ENCODE measurements at places on chromosomes 3 and 15. TPM values are rescaled to one million over a fixed set of nuclear protein-coding genes. Genes with fewer than 3 reads are reported as not detected.
A peak's percentile ranks its signal among the peaks of the same experiment; 100 is the strongest.

Gene ALDH1A3
- total RNA-seq = 5.8 TPM

Gene SLC2A2
- not detected for total RNA-seq

Gene WDR49
- not detected for total RNA-seq

Gene KIF9
- 20.7 TPM for total RNA-seq

Gene AMT
- total RNA-seq = 3.3 TPM

Gene ADAMTSL3
- not detected for total RNA-seq

Gene TTLL13
- total RNA-seq = not detected

Gene PRICKLE2
- 7.1 TPM for total RNA-seq

DNA sequence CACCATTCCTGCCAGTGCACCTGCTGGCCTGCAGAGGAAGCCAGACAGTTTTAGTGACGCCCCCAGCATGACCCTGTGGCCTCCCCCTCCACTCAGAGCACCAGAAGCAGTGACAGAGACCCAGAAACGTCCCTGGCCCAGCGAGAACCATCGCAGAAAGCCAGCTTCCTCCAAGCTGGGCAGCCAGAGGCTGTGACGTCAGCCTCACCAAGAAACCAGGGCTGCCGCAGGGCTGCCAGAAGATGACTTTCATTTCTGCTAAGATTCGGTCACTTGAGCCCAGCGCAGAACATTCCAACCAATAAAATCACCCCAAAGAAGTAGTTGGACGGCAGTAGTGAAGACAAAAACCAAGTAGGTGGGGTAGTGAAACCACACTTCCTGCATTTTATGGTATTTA is 29.6 kb upstream of the RPL32 start:
- H3K36me3 ChIP-seq = no peaks in the 10 kb centered on the region
- peaks cover 1% of the 10 kb centered on the region for H3K27me3 ChIP-seq
- DNase-seq = no peak
- H3K4me3 ChIP-seq = no peak overlapping the region

DNA sequence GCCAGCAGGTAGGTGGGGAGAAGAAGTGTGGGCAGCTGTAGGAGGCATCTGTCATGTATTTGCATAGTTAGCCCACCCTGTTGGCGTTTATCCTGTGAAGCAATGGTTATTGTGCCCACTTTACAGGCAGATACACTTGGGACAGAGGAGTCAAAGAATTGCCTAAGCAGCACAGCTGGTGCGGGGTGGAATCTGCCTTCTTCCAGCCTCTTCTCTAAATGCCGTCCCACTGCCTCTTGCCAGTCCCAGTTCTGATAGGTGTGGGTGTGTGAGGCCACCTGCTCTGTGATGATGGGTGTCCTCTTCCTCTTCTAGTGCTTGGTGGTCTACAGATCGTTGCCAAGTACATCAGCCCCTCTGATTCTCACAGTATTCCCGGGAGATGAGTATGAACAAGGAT is 80.9 kb downstream of the ABHD5 start:
- no peaks in the 10 kb centered on the region for H3K36me3 ChIP-seq
- no peak overlapping the region for H3K27ac ChIP-seq
- H3K4me3 ChIP-seq = no peak overlapping the region
- H3K27me3 ChIP-seq = no peaks in the 10 kb centered on the region
- peaks cover 40% of the 10 kb centered on the region for H3K4me1 ChIP-seq

DNA sequence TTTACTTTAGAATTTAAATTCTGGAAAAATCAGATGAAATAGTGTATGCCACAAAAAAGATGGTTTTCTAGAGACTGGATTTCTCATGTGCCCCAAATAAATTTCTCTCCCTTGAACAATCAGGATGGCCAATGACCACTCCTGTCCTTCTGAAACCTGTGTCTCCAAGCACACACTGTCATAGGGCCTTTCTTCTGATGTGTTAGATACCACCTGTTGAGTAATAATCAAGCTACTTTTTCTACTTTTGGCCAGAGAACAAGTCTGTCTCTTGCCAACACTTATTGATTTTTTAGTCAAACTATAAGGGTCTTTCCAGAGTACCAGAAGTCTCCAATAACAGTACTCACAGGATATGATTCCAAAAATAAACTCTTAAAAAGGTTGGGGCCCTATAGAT is 16.1 kb upstream of the TFG start:
- no peak overlapping the region for H3K4me3 ChIP-seq
- H3K4me1 ChIP-seq = no peaks in the 10 kb centered on the region
- no peaks in the 10 kb centered on the region for H3K36me3 ChIP-seq
- no peak overlapping the region for H3K27ac ChIP-seq

DNA sequence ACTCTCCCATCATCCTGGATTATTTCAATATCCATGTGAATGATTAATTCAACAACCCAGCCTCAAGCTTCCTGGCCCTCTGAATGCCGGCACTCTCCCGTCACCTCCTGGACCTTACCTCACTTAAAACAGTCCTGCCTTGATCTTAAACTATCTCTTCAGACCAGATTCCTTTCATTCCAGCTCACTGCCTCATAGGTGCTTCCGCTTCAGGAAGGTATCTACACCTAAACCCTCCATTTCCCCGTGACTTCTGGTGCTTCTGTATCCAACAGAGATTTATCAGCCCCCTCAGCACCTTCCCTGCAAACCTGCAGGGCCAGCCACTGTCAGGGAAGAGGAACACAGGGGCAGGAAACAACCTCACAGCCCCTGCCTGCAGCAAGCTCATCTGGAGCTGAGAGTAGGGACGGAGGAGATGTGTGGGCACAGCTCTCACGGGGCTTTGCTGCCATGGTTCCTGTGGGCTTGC is 98.9 kb upstream of the TJP1 start:
- no peaks in the 10 kb centered on the region for H3K36me3 ChIP-seq
- H3K4me3 ChIP-seq = no peak overlapping the region

DNA sequence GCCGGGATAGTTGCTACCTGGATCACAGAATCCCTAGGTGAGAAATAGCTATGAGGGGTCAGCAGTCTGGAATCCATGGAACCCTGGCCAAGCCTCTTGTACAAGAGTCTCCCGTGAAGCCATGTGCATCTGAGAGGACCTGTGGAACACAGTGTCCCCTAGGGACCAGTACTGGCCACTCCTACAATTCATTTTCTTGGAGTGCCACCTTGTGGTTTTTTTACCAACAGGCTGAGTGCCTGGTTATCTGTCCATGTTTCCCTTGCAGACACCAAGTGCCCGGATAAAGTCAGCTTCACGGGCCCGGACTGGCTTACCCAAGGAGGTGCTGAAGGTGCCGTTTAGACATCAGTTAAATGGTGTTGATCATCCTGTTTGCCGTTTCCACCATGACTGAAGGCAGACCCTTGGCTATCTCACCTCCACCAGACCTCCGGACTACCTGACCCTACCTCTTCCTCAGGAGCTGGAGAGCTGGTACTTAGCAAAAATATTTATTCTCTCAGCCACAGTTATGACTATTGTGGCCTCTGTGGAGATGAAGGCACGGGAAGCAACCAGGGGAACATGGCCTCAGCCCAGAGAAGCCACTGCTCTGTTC is 93.9 kb downstream of the RBPMS2 start:
- no peaks in the 10 kb centered on the region for H3K4me1 ChIP-seq
- peaks cover 19% of the 10 kb centered on the region for H3K36me3 ChIP-seq
- peak; percentile 70 for DNase-seq
- no peaks in the 10 kb centered on the region for H3K27me3 ChIP-seq
- no peak overlapping the region for H3K27ac ChIP-seq
- H3K4me3 ChIP-seq = no peak overlapping the region

- H3K36me3 ChIP-seq = no peaks in the 10 kb centered on the region
- DNase-seq = no peak
- no peaks in the 10 kb centered on the region for H3K27me3 ChIP-seq
- peaks cover 31% of the 10 kb centered on the region for H3K4me1 ChIP-seq
- H3K27ac ChIP-seq = no peak overlapping the region
Observed at GRCh38 chr15:99565049-99565298, 810 bp upstream of the MEF2A start.

DNA sequence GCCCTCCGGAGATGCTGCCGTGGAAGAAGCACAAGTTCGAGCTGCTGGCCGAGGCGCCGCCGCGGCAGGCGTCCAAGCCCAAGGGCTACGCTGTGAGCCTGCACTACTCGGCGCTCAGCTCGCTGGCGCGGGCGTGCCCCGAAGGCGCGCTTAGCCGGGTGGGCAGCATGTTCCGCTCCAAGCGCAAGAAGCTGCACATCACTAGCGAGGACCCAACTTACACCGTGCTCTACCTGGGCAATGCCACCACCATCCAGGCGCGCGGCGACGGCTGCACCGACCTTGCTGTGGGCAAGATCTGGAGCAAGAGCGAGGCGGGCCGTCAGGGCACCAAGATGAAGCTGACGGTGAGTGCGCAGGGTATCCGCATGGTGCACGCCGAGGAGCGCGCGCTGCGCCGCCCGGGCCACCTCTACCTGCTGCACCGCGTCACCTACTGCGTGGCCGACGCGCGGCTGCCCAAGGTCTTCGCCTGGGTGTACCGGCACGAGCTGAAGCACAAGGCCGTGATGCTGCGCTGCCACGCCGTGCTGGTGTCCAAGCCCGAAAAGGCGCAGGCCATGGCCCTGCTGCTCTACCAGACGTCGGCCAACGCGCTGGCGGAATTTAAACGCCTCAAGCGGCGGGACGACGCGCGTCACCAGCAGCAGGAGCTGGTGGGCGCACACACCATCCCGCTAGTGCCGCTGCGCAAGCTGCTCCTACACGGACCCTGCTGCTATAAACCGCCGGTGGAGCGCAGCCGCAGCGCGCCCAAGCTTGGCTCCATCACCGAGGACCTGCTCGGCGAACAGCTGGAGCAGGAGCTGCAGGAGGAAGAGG is 1.3 kb downstream of the FAM43A start:
- H3K36me3 ChIP-seq = peaks cover 25% of the 10 kb centered on the region
- peaks cover 33% of the 10 kb centered on the region for H3K4me1 ChIP-seq
- peak; percentile 44 for DNase-seq
- H3K27me3 ChIP-seq = no peaks in the 10 kb centered on the region

DNA sequence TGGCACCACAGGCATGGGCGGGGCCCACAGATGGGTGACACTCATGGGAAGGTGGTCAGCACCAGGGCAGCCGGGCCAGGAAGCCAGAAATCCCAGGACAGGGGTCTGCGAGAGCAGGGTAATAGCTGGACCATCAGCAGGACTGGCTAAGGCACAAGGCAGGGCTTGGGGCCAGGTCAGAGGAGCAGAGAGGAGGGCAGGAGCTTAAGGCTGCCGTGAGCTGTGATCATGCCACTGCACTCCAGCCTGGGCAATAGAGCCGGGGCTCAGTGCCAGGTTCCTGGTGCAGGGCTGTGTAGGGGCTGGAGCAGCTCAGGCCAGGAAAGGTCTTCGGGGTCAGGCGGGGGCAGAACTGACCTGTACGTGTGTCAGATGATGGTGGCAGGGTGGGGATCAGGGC is 64.2 kb upstream of the LINGO1 start:
- no peaks in the 10 kb centered on the region for H3K36me3 ChIP-seq
- no peak overlapping the region for H3K27ac ChIP-seq
- no peaks in the 10 kb centered on the region for H3K4me1 ChIP-seq
- peaks cover 8% of the 10 kb centered on the region for H3K27me3 ChIP-seq

GRCh38 chr15:75639709-75640482 is at the start of gene IMP3:
Gene IMP3, minus strand, starts transcription at chr15:75640224. Its CDS starts 56 bp downstream, at chr15:75640168.
- H3K4me1 ChIP-seq = peaks cover 23% of the 10 kb centered on the region
- peak; percentile 97 for DNase-seq
- H3K27me3 ChIP-seq = no peaks in the 10 kb centered on the region
- H3K27ac ChIP-seq = peak within 1 kb of the TSS; percentile 31
- H3K36me3 ChIP-seq = no peaks in the 10 kb centered on the region

DNA sequence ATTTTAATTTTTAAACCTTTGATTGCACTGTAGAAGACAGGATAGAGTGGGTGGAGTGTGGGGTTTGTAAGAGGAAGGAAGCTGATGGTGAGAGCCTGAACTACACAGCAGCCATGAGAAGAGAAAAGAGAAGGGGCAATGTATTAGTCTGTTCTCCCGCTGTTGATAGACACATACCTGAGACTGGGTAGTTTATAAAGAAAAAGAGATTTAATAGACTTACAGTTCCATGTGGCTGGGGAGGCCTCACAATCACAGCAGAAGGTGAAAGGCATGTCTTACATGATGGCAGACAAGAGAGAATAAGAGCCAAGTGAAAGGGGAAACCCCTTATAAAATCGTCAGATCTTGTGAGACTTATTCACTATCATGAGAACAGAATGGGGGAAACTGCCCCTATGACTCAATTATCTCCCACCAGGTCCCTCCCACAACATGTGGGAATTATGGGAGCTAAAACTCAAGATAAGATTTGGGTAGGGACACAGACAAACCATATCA is 37.3 kb downstream of the STARD5 start:
- H3K4me1 ChIP-seq = no peaks in the 10 kb centered on the region
- no peak overlapping the region for H3K27ac ChIP-seq
- DNase-seq = no peak
- peaks cover 2% of the 10 kb centered on the region for H3K27me3 ChIP-seq
- H3K4me3 ChIP-seq = no peak overlapping the region

DNA sequence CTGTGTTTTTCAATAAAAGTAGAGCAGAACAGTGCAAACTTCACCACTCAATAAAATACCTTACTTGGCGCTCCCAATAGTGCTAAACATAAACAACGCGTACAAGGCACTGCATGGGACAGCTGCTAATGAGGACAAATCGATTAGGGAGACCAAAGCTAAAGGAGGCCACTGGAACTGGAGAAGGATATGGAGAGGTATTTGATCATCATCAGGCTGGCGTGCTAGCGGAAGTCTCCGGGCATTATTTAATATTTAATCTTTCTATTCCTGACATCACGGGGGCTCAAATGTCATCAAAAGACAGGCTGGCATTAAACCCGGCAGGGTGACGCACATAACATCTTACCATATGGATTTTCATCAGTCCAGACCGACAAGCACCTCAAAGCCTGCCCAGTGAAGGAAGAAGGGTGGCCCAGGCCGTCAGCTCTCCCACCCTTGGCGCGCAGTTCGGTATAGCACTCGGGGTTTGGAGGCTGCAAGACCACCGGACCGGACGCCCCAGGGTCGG is 604 bp downstream of the CCPG1 start:
- no peak for DNase-seq
- no peaks in the 10 kb centered on the region for H3K27me3 ChIP-seq
- peak overlapping the region; percentile 93 for H3K27ac ChIP-seq
- peaks cover 27% of the 10 kb centered on the region for H3K4me1 ChIP-seq
- H3K4me3 ChIP-seq = peak overlapping the region; percentile 81

- no peak overlapping the region for H3K27ac ChIP-seq
- no peak overlapping the region for H3K4me3 ChIP-seq
- peaks cover 2% of the 10 kb centered on the region for H3K27me3 ChIP-seq
- H3K4me1 ChIP-seq = peaks cover 6% of the 10 kb centered on the region
- no peaks in the 10 kb centered on the region for H3K36me3 ChIP-seq
Observed at GRCh38 chr3:37712421-37712820, 149.3 kb upstream of the CTDSPL start.

- DNase-seq = no peak
- no peaks in the 10 kb centered on the region for H3K27me3 ChIP-seq
- no peaks in the 10 kb centered on the region for H3K36me3 ChIP-seq
- H3K27ac ChIP-seq = no peak overlapping the region
- peaks cover 8% of the 10 kb centered on the region for H3K4me1 ChIP-seq
Observed at GRCh38 chr3:156216852-156217251, 96.5 kb downstream of the KCNAB1 start.

- no peaks in the 10 kb centered on the region for H3K36me3 ChIP-seq
- H3K4me1 ChIP-seq = no peaks in the 10 kb centered on the region
- no peak for DNase-seq
- no peaks in the 10 kb centered on the region for H3K27me3 ChIP-seq
Observed at GRCh38 chr3:35263477-35263876, 375.8 kb upstream of the ARPP21 start.
